Keratinocyte (primary cell): ENCODE measurements at places on chromosomes 2 and 18. TPM values are rescaled to one million over a fixed set of nuclear protein-coding genes. Genes with fewer than 3 reads are reported as not detected.

CCDC178 gene
- polyA plus RNA-seq = 0.07 to 0.14 TPM (median 0.14 TPM) in 3 replicates

NGEF gene
- 0.03 to 0.17 TPM (median 0.13 TPM) in 3 replicates for polyA plus RNA-seq

DNA sequence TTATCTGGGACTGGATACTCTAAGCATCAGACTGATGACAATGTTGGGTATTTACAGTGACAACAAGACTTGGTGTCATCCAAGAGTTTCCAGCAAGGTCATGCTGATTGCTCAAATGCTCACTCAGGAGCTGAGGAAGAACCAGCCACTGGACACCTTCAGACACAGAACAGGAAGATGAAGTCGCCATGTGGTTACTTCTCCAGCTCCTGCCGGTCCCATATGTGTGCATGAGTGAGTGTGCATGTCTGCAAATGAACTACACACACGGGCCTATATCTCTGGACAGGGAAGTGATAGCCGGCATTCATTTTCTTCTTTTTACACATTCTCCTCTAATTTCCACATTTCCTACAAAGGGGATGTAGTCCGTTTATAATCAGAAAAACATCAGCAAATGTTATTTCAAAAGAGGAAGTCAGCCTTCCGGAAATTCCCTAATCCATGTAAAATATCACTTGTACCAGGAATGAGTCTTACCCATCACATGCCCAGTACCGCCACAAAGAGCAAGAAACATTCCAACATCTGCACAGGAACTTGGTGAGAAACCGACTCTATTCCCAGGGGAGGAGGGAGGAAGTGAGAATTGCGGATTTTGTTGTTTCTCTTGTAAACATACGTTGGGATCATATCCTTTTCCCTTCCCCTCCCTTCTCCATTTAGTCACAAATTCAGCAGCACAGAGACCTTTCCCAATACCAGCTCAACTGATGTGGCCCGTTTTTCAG lies 10.8 kb downstream of the RFX8 start:
- no peak for DNase-seq

TBR1 gene
- 0.03 TPM in 1 of 3 replicates, not detected in the others for polyA plus RNA-seq

- DNase-seq = no peak
Observed at GRCh38 chr2:8176887-8177286, 505.0 kb upstream of the ID2 start.

DNA sequence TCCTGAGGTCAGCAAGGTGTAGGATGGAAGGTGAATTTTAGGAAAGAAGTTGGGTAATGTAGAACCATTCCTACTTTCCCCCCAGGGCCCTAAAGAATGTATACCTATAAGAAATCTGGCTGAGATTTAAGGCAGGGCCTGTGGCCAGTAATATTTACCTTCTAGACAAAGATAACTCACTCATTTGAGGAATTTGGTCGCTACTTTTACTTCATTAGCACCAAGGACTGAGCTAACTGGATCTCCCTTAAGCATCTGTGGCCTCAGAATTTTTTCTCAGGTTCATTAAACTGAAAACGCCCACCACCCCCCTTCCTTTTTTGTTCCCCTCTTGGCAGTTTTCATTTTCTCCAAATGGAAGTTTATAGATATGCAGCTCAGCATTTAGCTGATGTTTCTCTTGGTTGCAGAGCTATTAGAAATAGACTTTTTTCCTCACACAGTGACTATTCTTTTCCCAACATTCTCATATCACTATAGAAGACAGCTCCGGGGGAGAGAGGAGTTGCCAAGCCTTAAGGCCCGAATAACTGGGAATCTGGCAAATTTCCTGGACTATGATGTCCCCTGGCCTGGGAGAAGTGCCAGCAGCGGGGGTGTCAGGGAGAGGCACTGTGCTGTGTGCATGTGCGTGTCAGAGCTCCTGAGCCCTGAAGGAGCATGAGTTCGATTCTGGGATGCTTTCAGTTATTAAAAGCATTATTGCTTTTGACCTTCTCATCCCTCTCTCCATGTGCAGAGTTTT lies 310.9 kb downstream of the PRKCE start:
- DNase-seq = no peak

DYSF gene
- 8.2 to 20.6 TPM (median 12.9 TPM) in 3 replicates for polyA plus RNA-seq

DNA sequence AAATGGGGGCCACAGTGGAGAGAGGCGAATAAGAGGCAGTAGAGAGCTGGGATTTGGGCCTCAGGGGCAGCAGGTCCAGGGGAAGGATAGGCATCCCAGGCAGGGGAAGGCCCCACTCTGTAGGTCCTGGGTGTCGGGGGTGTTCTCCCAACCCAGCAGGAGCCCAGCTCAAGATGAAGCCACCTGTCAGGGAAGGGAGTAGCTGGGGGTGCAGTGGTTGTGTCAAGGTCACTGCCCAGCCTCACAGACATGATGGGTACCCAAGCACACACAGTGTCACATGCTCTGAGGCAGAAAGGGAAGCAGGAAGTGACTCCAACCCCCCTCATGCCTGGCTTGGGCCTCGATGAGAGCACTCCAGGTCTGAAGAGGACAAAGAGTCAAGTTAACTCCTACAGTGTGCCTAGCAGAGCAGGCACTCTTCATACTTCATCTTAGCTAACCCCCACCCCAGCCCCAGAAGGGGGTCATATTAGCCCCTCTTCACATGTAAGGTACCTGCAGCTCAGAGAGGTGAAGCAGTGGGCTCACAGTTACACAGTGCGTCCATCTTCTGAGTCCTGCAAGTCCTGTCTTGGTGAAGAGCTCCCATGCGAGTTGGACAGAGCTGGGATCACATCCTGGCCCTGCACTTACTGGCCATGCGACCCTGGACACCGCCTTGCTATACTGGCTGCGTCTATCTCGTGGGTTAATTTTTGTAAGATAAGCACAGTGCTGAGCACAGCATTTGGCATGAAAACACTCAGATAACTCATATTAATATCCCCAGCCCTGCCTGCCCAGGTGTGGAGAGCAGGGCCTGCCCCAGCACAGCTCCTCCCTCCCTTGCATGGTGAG lies 72.6 kb upstream of the DAPL1 start:
- no peak for DNase-seq

BIN1 gene
- 4.2 to 6.5 TPM (median 5.4 TPM) in 3 replicates for polyA plus RNA-seq

DNA sequence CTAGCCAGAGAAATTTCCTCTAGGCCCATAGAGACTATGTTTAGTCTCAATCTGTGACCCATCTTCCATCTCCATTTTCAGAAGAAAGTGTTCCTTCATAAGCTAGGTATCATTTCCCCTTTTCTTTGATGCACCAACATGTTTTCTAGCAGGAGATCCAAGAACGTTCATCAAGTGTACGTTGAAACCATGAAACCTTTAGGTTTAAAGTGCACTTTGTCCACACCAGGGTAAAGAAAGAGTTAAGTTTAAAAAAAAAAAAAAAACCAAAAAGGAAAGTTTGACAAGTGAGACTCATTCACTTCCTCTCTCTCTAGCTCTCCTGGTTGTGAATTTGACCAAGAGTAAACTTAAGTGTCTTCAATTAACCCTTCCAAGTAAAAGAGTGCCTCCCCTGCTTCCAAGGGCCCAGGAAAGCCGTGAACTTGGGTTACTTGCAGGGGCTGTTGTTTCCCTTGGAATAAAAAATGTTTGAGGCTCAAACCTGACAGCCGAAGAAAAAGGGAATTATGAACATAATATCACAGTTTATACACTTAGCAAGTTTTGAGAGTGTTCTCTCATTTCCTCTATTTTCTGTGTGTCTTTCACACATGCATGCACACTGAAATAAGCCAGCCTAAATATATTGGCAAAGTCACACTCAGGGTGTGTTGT lies 56.7 kb downstream of the LBH start:
- DNase-seq = no peak

PDCD1 gene
- polyA plus RNA-seq = not detected in 3 replicates

DNA sequence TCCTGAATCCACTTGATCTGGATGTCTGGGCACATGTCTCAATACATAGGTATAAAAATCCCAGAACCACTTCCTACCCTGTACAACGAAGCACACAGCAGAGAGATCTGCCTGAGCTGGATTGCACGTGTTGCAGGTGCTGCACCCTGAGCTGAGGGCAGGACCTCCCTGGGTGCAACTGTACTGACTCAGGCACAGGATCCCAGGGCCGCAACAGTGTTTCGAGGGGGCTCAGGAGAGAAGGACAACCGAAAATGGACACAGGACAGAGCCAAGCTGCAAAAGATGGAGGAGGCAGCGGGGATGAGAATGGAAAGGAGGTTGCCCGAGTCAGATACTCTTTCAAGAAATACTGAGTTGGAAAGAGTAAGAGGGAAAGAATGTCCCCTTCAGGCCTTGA lies 354.1 kb downstream of the EIPR1 start:
- no peak for DNase-seq

DNA sequence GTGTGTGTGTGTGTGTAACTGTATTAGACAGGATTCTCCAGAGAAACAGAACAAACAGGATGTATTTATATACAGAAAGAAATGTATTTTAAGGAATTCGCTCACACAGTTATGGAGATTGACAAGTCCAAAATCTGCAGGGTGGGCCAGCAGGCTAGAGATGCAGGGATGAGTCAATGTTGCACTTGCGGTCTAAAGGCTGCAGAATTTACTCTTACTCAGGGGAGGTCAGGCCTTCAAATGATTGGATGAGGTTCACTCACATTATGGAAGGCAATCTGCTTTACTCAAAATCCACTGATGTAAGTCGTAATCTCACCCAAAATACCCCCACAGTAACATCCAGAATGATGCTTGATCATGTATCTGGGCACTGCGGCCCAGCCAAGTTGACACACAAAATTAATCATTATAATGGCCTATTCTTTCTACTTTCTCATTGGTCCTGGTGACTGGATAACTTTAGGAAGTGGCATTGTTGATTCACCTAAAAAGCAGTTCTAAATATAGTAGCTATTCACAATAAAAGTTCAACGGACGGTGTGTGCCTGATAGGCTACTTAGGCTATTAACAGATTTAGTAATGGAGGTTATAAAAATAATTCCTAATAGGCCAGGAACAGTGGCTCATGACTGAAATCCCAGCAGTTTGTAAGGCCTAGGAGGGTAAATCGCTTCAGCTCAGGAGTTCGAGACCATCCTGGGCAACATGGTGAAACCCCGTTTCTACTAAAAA lies 40.6 kb upstream of the ACYP2 start:
- no peak for DNase-seq

ICA1L gene
- 1.1 to 2.2 TPM (median 1.8 TPM) in 3 replicates for polyA plus RNA-seq
